ENCODE measurements at places on chromosomes 16 and 17. TPM values are rescaled to one million over a fixed set of nuclear protein-coding genes. Genes with fewer than 3 reads are reported as not detected.

DNA sequence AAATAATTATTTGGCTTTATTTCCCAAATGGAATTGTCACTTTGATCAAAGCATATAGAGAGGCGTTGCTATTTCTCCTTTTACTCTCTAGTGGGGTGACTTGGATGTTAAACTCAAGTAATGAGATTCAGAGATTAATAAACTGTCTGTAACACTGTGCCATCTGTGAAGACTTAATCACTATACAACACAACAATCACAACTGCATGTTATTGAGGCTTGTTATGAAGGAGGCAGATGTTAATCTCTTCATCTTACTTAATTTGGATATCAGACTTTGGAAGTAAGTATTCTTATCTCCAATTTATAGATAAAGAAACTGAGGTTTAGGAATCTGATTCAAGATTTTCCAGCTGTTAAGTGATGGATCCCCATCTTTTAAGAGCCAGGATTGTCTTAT lies 132.5 kb downstream of the CNTNAP4 start:
- H3K4me1 ChIP-seq: no peaks in the 10 kb centered on the region
- no peak overlapping the region for H3K4me3 ChIP-seq
- no peaks in the 10 kb centered on the region for H3K36me3 ChIP-seq
- H3K27ac ChIP-seq: no peak overlapping the region

GRCh38 chr16:80273635-80274538 lies 266.9 kb upstream of the DYNLRB2 start:
- no peak for DNase-seq
- no peak overlapping the region for H3K4me3 ChIP-seq
- no peaks in the 10 kb centered on the region for H3K27me3 ChIP-seq
- no peak overlapping the region for H3K27ac ChIP-seq

Gene PSMC3IP
- 8.6 TPM for polyA plus RNA-seq

- no peaks in the 10 kb centered on the region for H3K36me3 ChIP-seq
- no peaks in the 10 kb centered on the region for H3K27me3 ChIP-seq
- no peaks in the 10 kb centered on the region for H3K4me1 ChIP-seq
- DNase-seq: no peak
- H3K27ac ChIP-seq: no peak overlapping the region
These were observed 11.5 kb upstream of the LONP2 start for GRCh38 chr16:48232493-48233040.

DNA sequence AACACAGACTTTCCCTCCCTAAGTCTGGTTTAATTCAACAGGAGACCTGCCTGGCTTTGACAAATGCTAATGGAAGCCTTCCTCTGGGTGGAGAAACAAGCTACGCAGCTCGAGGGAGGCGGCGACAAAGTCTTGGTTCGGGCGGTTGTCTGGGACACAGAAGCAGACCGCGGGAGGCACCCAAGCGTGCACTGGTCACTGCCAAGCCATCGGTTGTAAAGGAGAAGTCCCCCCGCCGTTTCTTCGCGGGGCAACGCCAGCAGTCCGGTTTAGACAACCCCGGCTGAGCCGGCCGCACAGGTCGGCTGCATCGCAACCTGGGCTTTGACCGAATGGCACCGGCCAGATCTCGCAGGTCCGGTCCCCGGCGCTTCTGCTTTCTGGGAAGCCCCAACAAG lies 586 bp downstream of the GLYR1 start:
- peak overlapping the region; percentile 92 for H3K27ac ChIP-seq
- peaks cover 14% of the 10 kb centered on the region for H3K4me1 ChIP-seq
- no peaks in the 10 kb centered on the region for H3K27me3 ChIP-seq
- DNase-seq: peak; percentile 48
- peaks cover 25% of the 10 kb centered on the region for H3K36me3 ChIP-seq
- H3K4me3 ChIP-seq: peak overlapping the region; percentile 92

Gene SLC46A1
- 13.7 TPM for polyA plus RNA-seq

DNA sequence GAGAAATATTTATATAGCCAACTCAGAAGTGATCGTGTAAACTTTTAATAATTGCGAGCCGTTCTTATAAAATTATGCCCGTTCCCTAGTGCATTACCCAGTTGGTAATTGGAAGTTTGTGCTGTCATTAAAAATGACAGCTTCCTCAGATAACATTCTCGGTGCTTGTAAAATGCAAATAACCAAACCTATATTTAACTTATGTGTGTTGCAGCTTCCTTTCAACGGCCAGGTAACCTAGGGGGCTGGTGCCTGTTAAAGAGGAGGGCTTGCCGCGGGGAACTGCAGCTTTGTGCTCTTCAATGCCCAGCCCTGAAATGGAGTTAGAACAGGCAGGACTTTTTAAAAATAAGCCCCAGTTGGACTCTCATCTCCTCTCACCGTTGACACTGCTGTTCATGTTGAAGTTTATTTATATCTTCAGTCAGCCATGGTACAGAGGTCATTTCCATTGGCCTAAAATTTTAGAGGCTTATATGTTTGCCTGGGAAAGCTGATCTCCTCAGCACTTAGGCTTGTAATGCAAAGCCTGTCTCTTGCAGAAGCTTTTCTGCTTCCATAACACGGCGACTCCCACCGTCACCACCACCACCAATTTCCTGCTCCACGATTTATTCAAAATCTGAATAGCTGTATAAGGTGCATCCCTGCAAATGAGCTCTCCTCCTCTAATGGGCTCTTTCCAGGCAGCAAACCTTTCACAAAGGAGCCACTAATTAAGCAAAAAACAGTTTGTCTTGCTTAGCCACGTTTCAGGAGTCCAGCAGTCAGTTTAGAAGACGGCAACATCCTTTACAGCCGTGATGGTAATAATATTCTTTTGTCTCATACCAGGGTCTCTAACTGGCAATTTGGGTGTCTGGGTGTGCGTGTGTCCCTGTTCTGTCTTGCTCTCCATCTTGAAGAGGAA lies 74.7 kb downstream of the RPA1 start:
- H3K36me3 ChIP-seq: no peaks in the 10 kb centered on the region
- H3K4me1 ChIP-seq: peaks cover 6% of the 10 kb centered on the region
- no peak overlapping the region for H3K4me3 ChIP-seq
- no peak overlapping the region for H3K27ac ChIP-seq
- H3K27me3 ChIP-seq: peaks cover 57% of the 10 kb centered on the region
- DNase-seq: no peak

Gene TPSG1
- polyA plus RNA-seq: 25.4 TPM

DNA sequence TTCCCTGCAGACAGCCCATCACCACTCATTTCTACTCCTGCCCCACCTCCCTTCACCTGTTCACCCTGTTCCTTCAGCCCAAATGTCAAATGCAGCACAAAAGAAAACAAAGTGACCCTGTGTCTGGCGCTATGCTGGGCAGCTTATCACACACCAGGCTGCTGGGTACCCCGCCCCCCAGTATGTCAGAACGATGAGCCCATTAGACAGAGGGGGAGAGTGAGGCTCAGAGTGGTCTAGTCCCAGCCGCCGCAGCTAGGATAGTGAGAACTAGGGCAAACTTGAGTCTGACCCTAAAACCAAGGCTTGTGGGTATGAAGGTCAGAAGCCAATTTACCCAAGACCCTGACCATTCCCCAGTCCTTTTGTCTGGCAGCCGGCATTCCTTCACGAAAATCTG lies 4.0 kb downstream of the TNP2 start:
- no peaks in the 10 kb centered on the region for H3K36me3 ChIP-seq
- no peak overlapping the region for H3K27ac ChIP-seq

DNA sequence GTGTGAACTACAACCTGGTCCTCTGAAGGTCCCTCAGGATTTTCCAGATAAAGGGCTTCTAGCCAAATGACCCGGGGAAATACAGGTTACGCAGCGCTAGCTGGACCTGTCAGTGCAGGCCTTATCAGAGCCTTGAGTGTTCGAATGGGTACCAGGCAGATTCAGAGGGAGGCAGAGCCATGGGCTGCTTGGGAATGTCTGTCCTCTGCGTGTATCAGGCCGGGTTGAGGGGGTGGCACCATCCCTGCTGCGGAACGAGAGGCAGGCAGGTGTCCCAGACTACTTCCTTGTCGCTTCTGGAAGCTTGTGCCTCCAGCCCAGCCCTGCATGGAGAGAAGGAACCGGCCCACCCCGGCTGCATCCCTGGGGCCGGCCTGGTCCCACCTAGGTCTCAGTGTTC lies 33.6 kb upstream of the SSTR5 start:
- H3K36me3 ChIP-seq: no peaks in the 10 kb centered on the region
- H3K4me3 ChIP-seq: no peak overlapping the region
- no peaks in the 10 kb centered on the region for H3K4me1 ChIP-seq
- H3K27ac ChIP-seq: no peak overlapping the region
- DNase-seq: no peak

Gene KRTAP4-1
- polyA plus RNA-seq: not detected

DNA sequence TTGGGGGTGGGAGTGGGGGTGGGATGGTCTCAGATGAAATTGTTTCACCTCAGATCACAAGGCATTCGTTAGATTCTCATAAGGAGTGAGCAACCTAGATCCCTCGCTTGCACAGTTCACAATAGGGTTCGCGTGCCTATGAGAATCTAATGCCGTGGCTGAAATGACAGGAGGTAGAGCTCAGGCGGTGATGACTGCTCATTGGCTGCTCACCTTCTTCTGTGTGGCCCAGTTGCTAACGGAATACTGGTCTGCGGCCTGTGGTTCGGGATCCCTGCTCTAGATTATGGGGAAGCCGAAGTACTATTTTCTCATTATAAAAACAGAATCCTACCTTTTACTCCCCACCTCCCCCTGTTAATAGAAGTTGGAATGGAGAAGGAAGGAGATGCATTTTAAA lies 18.9 kb downstream of the CLTC start:
- H3K4me1 ChIP-seq: peaks cover 23% of the 10 kb centered on the region
- H3K4me3 ChIP-seq: no peak overlapping the region
- H3K36me3 ChIP-seq: no peaks in the 10 kb centered on the region
- no peaks in the 10 kb centered on the region for H3K27me3 ChIP-seq
- no peak for DNase-seq

- no peak overlapping the region for H3K27ac ChIP-seq
- DNase-seq: no peak
- H3K4me3 ChIP-seq: peak overlapping the region; percentile 82
- H3K36me3 ChIP-seq: no peaks in the 10 kb centered on the region
- H3K27me3 ChIP-seq: peaks cover 6% of the 10 kb centered on the region
- H3K4me1 ChIP-seq: no peaks in the 10 kb centered on the region
These were observed 643 bp downstream of the HSDL1 start for GRCh38 chr16:84144209-84144858.

Gene EFTUD2
- 67.8 TPM for polyA plus RNA-seq

DNA sequence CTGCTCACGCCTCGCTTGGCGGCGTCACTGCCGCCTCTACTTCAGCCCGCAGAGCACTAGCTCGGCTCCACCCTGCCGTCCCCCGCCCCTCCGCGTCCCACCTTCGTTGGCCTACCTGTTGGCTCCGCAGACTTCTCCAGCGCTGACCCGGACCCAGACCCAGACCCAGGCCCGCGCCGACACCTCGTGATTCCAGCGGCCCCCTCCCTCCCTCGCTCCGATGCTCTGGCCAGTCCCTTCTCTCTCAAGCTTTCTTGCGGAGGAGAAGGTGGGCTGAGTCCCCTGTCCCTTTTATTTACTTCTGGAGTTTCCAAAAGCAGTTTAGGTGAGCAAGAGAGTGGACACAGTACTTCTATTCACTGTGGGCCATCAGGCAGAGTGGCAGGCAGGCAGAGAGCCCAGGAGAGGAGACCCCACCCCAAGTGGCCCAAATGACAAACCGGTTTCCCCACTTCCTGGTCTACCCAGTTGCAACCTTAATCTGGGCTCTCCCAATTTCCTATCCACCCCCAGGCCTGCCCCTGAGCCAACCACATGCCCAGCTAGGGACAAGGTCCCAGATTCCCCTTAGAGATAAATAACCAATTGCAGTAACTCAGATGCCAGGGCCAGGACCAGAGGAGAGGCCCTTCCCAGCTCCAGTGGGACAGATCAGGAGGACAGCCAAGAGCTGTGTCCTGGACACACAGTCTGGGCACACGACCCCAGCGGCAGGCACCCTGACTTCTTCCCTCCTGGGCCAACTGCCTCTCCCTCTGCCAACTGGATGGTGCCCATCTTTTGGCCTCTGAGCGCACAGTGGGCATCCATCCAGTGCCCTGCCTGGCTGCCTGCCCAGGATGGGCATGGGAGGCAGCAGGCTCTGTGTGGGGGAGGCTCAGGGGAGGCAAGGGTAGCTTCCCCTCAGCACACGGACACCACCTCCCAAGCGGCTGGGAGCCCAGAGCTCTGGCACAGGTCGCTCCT lies 1.2 kb upstream of the SRCIN1 start:
- DNase-seq: no peak
- H3K36me3 ChIP-seq: no peaks in the 10 kb centered on the region
- peak overlapping the region; percentile 76 for H3K4me3 ChIP-seq

GRCh38 chr17:55168958-55169687 lies 95.6 kb upstream of the HLF start:
- no peak for DNase-seq
- no peaks in the 10 kb centered on the region for H3K4me1 ChIP-seq
- H3K4me3 ChIP-seq: no peak overlapping the region
- no peak overlapping the region for H3K27ac ChIP-seq

DNA sequence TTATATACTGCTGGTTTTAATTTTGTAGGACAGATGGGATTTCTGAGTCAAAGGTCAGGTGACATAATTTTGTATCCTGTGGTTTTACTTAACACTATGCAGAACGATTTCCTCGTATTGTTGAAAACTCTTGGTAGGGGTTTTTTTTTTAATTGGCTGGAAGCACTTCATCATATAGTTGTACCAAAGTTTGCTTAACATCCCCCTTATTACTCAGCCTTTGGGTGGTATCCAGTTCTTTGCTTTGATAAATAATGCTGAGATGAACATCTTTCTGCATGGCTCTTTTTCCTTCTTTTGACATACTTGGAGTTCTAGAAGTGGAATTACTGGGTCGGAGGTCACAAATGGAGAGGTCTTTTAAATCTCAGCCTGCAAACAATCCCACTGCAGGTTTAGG lies 419.1 kb downstream of the MAF start:
- H3K27ac ChIP-seq: no peak overlapping the region
- no peaks in the 10 kb centered on the region for H3K4me1 ChIP-seq
- H3K4me3 ChIP-seq: no peak overlapping the region
- no peaks in the 10 kb centered on the region for H3K36me3 ChIP-seq
- no peaks in the 10 kb centered on the region for H3K27me3 ChIP-seq

DNA sequence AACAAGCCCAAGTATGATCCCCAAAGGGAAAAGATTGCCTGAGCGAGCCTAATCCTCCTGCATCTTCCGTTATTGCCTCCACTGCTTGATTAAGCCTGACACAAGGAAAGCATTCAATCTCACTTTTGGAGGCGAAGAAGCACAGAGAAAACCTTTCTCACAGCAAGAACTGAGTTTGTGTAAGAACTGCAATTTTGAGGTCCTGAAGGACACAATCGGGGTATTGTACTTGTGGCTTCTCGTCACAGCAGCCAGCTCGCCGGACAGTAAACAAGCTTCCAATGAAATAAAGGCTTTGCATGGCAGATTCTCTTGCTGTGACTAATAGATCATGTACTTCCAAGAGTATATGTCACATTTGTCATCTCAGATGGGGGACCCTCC lies 18.7 kb upstream of the FOXF1 start:
- H3K27ac ChIP-seq: no peak overlapping the region
- peaks cover 87% of the 10 kb centered on the region for H3K27me3 ChIP-seq
- no peak overlapping the region for H3K4me3 ChIP-seq
- H3K4me1 ChIP-seq: peaks cover 12% of the 10 kb centered on the region
- DNase-seq: no peak

All from large intestine (tissue), 12 donors.